ENCODE measurements at places on chromosomes 12 and 14.

- no peak for DNase-seq
Observed at GRCh38 chr14:76918256-76918781, 92.1 kb downstream of the LRRC74A start.

DNA sequence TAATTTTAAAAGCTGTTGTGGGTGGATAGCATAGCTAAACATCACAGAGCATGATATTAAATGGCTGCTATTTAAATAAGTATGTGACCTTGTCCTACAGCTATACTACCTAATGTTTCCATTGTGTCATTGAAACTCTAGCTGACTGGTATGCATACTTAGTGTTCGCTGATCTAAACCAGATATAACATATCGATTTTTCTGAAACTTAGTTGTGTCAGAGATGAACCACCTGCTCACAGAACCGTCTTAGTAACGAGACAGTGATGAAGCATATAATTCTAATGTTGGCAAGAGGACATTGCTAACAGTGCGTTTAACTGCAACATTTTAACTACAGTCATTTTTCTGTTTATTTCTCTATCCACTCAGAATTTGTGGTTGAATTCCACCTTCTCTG is 36.1 kb upstream of the NUAK1 start:
- DNase-seq: no peak

DNA sequence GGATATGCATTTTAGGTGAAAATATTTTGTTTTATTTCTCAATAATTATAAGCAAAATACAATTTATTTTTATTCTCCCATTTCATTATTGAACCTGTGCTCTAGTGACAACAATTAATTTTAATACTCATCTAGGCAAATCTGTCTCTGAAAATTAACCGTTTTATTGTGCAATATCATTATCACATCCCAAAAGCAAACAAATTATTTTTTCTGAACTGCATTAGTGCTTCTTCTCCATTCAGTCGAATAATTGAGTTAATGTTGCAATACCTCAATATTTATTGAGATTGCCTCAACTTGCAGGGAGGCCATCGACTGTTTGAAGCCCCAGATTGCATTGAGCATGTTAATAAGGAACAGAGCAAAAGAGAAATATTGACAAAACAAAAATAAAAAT is 303.2 kb upstream of the LRFN5 start:
- no peak for DNase-seq

DNA sequence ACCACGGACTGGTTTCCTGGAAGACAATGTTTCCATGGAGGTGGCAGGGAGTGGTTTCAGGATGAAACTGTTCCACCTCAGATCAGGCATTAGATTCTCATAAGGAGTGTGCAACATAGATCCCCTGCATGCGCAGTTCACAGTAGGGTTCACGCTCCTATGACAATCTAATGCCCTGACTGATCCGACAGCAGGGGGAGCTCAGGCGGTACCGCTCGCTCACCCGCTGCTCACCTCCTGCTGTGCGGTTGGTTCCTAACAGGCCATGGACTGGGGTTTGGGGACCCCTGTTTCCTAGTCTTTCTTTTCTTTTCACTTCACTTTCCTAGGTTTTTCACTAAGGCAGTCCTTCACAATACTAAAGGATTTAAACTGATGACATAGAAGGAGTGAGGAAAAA is 39.6 kb downstream of the GUCY2C start:
- no peak for DNase-seq

GRCh38 chr12:113359133-113359938 is 949 bp downstream of the PLBD2 start:
- no peak for DNase-seq

Data from stimulated activated CD4-positive, alpha-beta T cell treated with anti-CD3 and anti-CD28 coated beads, Interleukin-1b, Interleukin-23, amount 100 ng/mL, for 24 hours (primary cell).